Stimulated activated CD8-positive, alpha-beta memory T cell treated with anti-CD3 and anti-CD28 coated beads, Interleukin-2, amount 100 ng/mL, for 1 hour (primary cell): ENCODE measurements at places on chromosomes 12 and 14.

DNA sequence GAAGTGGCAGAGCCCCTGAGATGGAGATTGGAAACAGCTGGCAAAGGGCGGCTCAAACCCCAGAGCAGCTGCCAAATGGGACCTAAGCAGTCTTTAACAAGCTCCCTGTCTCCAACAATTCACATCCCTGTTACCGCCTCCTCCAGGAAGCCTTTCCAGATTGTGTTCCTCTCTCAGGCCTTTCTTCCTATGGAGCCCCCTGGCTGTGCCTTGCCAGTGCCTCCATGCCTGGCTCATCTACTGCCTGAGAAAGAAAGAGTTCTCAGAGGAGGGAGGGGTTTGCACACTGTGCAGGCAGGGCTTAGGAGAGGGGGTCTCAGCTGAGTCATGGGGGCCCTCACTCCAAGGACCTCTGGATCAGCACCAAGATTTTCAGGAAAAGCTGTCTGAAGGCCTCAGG lies 8.8 kb upstream of the KRT74 start:
- no peak for DNase-seq

DNA sequence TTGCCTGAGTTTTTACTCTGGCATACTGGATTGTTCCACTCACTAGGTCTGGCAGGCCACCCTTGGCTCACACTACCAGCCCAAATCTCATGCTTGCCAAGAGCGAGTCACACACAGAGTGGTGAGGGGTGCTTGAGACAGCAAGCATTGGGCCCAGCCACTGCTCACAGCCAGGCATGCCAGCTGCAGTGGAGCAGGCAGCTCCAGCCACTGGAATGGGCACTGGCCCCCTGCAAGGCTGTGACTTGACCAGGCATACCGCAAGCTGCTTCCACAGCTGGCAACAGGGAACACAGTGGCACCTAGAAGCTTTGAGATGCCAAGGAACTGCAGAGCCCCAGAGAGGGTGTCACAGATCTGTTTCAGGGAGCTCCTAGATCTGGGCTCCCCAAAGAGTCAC lies 488.5 kb downstream of the LRFN5 start:
- no peak for DNase-seq

DNA sequence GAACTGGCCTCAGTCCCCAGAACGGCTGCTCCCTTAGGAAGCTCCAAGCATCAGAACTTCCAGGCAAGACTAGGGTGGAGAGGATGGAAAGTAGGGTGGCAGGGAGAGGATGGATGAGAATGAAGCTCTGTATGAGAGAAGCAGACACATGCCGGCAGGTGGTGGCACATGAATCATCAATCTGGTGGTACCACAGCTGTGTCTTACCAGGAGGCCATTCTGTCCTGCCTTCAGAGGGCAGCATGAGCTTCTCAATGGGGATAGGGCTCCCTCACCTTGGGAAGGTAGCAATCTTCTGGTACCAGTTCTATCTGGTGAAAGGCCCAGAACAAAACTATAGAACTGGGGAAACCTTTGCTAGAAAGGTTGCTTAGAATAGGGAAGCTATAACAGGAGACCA lies 55.4 kb upstream of the PYGL start:
- DNase-seq = no peak

DNA sequence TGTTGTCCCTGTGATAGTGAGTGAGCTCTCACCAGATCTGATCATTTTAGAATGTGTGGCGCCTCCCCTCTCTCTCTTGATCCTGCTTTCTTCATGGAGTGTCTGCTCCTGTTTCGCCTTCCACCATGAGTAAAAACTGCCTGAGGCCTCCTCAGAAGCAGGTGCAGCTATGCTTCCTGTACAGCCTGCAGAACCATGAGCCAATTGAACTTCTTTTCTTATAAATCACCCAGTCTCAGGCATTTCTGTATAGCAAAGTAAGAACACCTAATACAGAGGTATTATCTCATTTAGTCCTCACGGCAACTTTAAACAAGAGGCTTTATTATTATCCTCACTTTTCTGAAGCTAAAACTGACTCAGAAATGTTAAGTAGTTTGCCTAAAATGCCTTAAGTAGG lies 81.3 kb upstream of the BTG1 start:
- DNase-seq = no peak

GRCh38 chr12:111086947-111087700 lies 166.7 kb upstream of the MYL2 start:
- DNase-seq = no peak

DNA sequence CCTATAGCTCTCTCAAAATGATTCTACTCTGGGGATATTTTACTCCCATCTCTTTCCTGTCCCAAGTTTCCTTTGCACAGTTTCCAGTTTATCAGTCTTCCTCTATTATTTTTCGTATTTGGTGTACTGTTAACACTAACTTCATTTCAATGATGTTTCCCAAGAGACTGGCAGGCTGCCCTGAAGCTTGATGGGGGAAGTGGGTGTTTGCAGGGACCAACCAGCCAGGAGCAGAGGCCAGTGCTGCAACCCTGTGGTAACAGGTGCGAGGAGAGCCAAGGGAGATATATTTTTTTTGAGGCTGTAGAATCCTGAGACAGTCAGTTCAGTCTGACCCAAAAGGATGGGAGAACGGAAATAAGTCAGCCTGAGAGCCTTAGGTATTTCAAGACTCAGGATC lies 11.8 kb upstream of the CEBPE start:
- DNase-seq = no peak

DNA sequence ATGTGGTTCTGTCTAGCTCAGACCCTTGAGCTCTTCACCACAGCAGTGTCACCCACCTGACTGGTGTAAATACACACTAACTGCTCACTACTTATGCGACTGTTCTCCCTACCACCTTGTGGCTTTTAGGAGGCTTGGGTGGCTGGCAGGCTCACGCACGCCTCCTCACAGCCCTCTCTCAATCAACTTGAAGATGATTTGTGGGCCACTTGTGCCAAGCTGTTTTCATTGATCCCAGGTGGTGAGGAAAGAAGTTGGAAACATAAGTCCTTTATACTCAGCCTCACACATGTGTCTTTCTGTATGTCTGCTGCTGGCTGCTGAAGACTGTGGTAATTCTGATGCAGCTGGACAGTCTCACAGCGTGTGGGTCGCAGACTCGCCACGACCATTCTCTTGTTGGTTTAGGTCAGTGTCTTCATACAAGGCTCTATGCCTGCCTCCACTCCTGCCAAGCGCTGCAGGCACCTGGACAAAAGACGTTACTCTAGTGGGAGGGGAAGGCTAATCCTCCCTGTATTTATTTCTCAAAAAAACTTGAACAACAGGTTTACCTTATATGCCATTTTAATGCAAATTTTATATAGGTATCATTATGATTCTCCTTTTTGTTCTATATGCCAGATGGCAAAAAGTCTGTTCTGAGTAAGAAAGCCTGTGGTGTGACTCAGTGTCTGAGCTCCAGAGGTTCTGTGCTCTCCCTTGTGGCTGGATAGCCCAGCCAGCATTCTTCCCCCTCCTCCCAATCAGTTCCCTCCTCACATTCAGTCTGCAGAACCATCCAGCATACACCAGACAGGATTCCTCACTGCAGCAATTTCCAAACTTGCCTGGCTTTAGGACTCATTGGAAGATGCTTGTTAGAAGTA lies 115.6 kb downstream of the DIP2B start:
- no peak for DNase-seq

DNA sequence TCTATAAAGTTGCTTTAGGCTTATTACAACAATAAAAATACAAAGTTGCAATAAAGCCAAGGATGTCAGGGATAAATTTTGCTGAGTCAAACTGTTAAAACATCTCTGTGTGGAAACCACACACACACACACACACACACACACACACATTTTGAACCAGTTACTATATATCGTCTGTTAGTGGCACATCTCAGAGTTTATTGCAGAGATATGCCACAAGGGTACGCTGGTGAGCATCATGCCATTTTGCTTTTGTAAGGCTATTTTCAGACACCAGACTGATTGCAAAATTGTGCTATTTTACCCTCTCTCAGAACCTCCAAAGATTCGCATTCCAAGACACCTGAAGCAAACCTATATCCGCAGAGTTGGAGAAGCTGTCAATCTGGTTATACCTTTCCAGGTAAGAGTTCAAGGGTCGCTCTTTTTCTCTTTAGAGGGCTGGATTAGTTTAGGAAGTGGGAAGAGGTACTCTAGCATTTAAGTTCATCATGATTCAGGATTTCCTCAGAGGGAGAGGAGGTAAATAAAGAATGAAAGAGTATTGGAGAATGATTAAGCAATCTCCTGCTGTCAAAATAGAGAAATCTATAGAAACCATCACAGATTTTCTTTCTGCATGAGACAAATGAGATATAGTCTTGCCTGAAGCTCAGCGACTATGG lies 27.3 kb upstream of the CHPT1 start:
- DNase-seq = no peak

GRCh38 chr12:122643207-122643805 lies 59.9 kb downstream of the HCAR2 start:
- DNase-seq = no peak

GRCh38 chr12:13084898-13085640 lies 18.4 kb downstream of the GSG1 start:
- no peak for DNase-seq

GRCh38 chr12:56084958-56085543 lies 5.1 kb downstream of the ERBB3 start:
- no peak for DNase-seq

DNA sequence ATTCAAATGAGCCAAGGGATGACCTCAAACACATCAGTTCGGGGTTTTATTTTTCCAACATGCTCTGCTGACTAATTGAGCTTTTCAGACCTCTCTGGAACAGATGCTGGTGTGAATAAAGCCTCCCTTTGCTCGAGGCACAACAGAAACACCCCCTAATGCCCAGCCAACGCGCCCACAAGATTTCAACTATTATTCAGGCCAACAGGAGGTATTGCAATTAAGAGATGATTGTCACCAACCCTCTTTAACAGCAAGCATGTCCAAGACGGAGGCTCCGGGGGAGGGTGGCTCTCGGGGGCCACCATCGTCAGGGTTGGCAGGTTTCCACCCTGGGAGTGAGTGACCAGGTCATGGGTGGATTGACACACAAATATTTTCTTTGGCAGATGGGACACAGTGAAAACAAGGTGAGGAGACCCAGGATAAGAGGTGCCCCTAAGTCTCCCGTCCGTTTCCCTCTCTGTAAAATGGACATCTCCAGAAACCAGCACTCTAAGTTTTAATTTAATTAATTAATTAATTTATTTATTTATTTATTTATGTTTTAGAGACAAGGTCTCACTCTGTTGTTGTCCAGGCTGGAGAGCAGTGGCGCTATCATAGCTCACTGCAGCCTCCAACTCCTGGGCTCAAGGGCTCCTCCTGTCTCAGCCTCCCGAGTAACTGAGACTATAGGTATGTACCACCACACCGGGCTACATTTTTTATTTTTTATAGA lies 56.1 kb downstream of the MAP1LC3B2 start:
- DNase-seq = no peak

DNA sequence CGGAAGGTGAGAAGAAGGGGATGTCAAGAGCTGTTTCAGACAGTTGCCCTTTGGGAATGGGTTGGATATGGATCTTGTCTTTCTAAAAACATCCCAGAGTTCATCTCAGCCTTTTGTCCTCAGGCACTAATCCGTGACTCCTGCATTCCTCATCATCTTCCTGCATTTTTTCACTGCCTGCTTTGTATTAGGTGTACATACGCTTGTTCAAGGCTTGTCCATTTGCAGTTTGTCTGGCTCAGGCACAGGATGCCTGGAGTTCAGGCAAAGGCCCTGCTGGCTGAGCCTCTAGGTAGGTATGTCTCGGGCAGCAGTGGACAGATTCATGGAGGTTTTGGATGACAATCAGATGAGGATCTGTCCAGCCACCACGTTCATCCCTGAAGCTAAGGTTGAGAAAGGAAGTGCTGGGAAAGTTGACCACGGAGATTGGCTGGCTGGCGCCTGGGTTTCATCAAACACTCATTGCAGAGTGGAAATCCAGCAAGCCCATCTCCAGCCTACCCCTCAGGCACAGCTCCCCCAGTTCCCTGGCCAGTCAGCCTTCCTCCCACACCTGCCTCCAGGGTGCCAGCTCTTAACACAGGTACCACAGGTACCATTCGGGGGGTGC lies 12.4 kb upstream of the TMEM106C start:
- no peak for DNase-seq

DNA sequence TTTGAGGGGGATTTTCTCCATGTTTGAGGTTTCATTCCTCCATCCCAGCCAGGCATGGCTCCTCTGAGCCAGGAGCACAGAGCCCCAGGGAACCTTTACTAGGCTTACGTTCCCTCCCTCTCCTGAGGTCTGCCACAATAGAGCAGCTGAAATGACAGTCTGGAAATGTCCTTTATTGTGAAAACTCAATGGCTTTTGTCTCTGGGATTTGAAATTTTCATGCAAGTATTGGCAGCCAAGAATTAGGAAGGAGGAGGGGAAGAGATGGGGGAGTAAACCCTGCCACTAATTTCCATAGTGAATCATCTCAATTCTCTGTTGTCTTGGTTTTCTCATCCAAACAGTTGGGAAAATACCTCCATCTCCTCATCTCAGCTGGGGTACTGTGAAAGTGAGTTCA lies 2.6 kb upstream of the PLEKHG3 start:
- DNase-seq = no peak

DNA sequence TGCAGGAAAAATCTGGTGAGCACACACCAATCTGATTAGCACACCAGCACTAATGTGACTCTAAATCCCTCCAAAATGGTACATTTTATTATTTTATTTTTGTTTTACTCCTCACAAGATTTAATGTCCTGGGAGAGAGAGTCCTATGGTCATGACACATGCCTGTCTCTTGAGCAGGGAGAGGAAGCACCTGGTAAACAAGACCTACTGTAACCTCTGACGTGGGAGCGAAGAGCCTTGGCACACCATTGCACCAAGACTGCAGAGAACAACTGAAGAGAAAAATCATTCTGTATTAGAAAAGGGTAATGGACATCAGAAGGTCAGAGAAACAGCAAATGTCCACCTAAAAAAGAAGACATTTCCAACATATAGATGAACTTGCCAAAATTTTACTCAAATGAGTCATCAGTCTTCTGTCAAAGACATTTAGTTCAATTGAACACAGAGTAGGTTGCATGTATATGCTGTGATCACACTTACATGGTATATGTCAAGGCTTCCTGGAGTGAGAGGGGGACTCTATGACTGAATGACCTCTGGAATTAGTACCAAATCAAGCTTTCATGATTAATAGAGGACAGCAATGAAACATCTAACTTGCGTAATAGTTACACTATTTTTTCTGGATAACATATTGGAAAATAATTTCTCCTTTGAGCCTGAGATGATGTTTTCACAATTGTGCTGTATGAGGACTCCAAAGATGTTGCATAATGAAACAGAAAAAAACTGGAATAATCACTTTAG lies 186.9 kb upstream of the FLRT2 start:
- no peak for DNase-seq

GRCh38 chr12:54262403-54262925 lies 17.5 kb downstream of the CBX5 start:
- DNase-seq = no peak

- DNase-seq = no peak
These were observed 516.9 kb downstream of the SLC16A7 start for GRCh38 chr12:60112763-60113162.

GRCh38 chr12:6960593-6961277 lies 9.6 kb downstream of the PTPN6 start:
- DNase-seq = no peak
